ENCODE measurements at places on chromosomes 4 and X.

- DNase-seq: no peak
These were observed 3.7 kb downstream of the PNMA6E start for GRCh38 chrX:153397256-153397960.

DNA sequence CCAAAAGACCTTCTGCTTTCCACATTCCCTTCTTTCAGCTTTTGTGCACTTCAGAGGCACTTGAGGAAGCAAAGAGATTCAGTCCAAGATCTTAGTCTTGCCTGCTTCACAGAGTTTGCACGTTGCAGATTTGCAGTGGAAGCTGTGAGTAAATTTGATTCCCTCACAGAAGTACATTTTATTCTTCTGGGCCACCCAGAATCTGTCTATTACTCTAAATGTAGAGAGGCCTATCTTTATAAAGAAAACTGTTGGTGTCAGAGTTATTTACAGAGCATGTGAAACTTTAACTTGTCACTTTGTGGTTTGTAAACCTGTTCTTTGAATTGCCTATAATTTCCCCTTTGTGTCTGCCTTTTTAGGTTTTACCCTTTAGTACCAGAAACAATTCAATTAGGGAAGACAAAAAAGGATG lies 15.5 kb downstream of the SPRY1 start:
- DNase-seq: no peak

DNA sequence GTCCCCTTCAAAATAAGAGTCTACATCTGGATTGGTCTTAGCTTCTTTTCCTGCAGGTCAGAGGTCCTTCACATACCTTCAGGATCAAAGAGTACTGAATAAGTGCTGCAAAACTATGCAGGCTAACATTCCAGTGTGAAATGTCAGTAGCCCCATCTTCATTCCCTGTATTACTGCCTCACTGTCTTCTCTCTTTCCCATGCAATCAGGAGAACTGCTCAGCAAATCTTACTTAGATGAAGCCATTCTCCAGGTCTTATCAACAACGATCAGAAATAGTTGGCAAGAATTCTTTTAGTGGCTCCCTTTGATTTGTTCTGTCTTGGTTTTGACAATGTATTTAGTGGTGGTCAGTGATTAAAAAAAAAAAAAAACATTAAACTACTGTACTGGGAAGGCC lies 26.0 kb upstream of the IQCM start:
- no peak for DNase-seq

DNA sequence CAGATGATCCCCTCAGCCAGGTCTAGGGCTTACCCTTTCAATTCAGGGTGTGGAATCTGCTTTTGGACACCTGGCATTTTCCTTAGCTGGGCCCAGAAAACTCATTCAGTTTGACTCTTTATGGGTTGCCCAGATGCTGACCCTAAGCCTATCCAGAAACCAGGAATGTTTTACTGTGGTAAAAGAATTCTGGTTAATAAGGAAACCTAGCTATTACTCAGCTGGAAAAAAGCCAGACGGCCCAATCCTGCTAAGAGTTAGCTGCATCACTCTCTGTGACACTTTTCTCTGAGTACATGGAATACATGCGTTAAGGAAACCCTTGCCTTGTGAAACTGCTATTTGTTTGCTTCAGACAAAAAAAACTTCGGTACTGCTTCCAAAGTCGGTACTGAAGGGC lies 28.0 kb downstream of the ING2 start:
- DNase-seq: no peak

DNA sequence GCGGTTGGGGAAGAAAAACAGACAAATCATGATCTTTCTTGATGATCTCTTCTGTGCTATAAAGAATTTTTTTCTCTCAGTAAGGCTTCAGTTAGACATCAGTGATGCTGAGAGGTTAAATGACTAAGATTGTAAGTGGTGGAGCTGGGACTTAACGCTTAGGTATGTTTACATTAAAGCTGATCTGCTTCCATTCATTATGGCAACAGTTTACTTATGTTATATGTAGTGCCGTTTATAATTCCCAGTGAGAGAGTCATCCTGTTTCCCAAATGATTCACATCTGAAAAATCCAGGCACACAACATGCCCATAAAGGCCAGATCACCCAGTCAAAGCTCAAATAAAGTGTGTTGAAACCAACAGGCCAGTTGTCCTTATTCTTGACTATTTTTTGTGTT lies 50.1 kb downstream of the CENPVL3 start:
- no peak for DNase-seq

- no peak for DNase-seq
These were observed 223.4 kb downstream of the BCOR start for GRCh38 chrX:39874202-39874816.

GRCh38 chr4:81562093-81562492 lies 90.4 kb upstream of the RASGEF1B start:
- DNase-seq: no peak

DNA sequence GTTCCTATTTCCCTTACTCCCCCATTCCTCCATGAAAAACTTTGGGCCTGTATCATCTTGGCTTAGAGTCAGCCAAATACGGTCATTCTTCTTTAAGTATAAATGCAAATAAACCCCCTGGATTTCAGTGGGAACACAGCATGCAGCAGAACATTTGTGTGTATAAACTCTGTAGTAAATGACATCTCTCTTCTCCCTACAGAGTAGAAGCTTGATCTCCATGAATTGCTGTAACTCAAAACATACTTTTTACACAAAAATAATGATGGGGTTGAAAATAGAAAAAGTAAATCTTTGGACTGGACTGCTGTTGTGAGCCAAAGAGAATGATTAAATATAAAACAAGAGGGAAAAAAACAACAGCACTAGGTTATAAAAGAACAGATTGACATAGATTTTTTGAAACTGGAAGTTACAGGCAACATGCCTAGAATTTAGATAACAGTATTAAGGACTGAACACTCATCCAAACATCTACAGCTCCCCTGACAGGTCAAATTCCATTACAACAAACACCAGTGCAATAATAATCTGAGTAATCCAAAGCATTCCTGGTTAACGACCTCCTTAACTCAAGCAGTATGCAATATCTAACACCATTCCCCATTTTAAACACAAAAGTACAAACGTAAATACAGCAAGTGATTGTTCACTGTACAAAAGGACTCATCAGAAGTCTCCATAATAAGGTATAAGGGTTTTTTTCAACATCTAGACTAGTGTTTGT lies 30.7 kb downstream of the TSPAN5 start:
- DNase-seq: no peak

DNA sequence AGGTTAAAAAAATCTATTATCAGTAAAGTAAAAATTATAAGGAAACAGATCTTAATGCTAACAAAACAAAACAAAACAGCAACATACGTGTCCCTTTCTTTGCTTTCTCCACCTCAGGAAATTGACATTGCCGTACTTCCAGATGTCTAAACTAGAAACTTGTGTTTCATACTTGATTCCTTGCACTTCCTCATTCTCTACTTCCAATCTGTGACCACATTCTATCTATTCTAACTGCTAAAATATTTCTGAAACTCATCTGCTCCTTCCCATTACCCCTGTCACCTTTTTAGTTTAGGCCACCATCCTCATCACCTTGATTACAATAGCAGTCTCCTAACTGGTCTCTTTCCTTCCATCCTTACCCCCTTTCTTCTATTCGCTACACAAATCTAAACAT lies 22.5 kb upstream of the RPA4 start:
- DNase-seq: no peak

All from D721Med (cell line).